Activated T-helper 1 cell treated with Interleukin-2 at 50 U/mL for 16 hours (primary cell): ENCODE measurements at places on chromosomes 4 and X.

GRCh38 chrX:134520860-134521390 lies 61.0 kb downstream of the HPRT1 start:
- no peak for DNase-seq

- no peak for DNase-seq
Measured at GRCh38 chr4:38563707-38564495, 100.1 kb upstream of the KLF3 start.

- DNase-seq: no peak
Measured at GRCh38 chr4:138404801-138405200, 162.7 kb upstream of the SLC7A11 start.

DNA sequence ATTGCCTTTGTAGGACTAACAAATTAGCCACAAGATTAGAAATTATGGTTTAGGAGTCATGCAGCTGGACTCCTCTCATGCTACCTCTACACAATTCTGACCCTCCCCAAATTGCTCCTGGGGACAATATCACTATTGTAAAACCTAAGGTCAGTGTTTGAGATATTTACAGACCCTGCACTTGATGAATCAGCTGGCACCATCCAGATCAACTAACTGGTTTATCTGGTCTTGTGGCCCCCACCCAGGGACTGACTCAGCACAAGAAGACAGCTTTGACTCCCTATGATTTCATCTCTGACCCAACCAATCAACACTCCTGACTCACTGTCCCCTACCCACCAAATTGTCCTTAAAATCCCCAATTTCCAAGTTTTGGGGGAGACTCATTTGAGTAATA lies 192.4 kb downstream of the STPG2 start:
- DNase-seq: no peak

GRCh38 chrX:36534900-36535299 lies 473.3 kb upstream of the FAM47C start:
- DNase-seq: no peak

GRCh38 chrX:68287419-68287818 lies 145.9 kb downstream of the OPHN1 start:
- DNase-seq: no peak

DNA sequence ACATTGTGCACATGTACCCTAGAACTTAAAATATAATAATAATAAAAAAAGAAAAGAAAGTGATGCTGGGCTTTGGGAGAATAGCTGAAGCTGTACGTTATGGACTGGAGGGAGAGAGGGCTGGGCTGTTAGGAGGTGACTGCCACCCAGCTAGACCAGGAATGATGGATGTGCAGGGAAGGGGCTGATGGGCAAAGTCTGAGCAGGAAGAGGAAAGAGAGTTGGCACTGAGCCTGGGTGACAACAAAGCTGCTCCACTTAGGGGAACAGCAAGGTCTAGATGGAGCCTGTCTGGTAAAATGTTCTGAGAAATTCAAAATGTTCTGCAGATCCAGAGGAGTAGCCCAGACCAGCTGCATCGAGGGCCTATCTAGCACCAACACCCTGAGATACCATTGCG lies 32.3 kb downstream of the MED28 start:
- DNase-seq: no peak

DNA sequence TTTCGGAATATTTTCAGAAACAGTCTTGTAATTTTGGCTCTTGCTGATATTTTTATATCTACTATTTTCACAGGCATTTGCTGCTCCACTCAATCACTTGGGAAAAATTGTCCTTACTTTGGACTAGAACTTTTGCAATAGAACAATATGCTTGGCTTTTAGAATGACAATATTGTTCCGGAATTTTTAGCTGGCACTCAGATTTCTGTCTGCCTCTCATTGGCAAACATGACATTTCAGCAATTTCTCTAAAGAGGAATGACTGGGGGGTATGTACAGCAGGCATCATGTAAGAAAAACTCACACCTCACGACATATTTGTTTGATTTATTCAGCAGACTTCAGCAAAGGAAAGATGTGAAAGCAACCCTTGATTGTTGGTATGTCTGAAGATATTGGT lies 243.6 kb upstream of the GPRIN3 start:
- no peak for DNase-seq

GRCh38 chr4:69816236-69816635 lies 43.7 kb downstream of the SULT1E1 start:
- DNase-seq: no peak

DNA sequence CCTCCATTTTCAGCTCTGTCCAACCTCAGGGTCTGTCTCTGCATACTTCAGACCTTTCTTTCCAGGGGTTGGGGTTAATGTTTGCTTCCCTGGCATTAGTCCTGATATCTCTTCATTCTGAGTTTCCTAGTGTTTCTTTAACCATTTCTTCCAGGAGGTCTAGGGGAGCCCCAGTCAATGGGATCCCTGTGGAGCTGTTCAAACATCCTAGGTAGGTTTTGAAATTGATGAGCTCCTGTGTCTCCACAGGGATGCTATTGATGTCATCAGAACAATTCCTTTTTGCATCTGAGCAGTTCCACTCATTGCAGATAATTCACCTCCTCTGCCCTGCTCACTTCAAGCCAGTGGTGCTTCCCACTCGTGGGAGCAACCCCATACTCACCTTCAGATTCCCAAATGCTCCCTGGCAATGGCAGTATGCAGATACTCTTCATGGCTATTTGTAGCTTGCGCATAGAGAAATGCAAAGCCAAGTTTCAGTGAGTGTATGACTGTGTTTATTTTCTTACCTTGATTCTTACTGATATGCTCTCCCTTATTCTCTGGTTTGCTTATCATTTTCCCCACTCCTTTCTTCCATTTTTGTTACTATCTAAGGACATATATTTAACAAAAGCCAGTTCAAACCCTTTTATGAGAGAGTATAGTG lies 33.7 kb upstream of the LIMCH1 start:
- no peak for DNase-seq

- no peak for DNase-seq
Measured at GRCh38 chr4:137206781-137207180, 325.5 kb downstream of the PCDH18 start.

DNA sequence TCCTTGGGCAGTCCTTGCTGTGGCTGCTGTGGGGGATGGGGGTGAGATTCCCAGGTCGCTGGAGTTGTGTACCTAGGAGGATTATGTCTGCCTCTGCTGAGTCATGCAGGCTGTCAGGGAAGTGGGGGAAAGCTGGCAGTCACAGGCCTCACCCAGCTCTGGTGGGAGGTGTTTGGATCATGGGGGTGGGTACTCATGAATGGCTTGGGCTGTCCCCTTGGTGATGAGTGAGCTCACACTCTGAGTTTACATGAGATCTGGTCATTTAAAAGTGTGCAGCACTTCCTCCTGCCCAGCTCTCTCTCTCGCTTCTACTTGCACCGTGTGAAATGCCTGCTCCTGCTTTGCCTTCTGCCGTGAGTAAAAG lies 24.6 kb upstream of the PDLIM3 start:
- no peak for DNase-seq

- no peak for DNase-seq
Measured at GRCh38 chr4:78809928-78810835, 34.0 kb downstream of the BMP2K start.

GRCh38 chr4:25970226-25970675 lies 56.2 kb downstream of the SMIM20 start:
- no peak for DNase-seq

DNA sequence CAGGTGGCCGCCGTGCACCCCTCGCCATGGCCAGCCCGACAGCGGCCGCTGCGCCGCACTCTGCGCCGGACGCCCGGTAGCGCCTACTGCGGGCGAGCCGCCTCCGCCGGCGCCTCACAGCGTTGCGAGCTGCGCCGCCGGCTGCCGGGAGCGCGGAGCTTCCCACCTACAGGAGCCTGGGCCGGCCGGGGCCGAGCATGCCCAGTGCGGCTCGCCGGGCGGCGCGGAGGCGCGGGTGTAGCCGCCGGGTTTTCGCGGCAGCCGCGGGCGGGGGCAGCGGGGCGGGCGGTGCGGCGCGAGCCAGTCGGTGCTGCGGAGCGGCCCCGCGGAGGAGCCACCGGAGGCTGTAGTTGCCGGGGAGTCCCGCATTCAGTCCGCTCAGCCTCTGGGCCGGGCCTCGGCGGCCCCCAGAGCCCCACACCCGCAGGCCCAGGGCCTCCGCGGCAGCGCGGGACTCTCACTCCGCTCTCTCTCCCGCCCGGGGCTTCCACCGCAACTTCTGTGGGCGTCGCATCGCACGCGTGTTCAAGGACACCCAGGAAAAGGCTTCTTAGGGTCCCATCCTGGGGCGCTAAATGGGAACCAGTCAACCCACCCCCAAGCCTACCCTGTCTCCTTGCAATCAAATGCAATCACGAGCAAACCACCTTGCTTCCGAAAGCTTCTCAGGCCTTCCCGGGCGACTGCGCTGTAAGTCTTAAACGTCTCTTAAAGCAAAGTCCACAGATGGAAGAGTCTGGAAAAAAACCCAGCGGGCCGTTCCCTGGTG lies at the start of gene MFAP3L:
Gene MFAP3L, minus strand, starts transcription at position 143 of the 769 bp plus-strand sequence. CDS start 20,518 bp downstream, outside the sequence.
- DNase-seq: peak; percentile 78

DNA sequence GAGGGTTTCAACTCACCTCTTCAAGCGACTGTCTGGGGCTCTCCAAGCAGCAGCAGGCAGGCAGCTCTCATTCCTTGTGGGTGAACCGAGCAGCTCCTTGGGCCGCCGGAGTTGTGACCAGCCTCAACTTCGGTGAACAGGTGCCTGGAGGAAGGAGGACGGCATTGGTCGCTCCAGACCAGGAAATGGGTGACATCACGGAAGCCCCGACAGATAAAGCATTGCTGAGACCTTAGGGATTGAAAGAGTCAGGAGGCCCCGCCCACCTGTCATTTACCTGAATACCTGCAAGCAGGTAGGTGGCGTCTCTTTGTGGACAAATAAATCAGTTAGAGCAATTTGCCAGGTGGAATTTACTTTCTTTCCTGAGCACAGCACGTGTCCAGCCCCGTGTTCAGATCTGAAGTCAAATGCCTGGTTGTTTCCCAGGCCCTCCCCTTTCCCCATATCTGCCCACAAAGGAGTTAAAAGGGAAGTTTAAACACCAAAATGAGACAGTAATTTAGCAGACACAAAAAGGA lies at the start of gene LNX1:
Gene LNX1, minus strand, starts transcription at position 115 of the 521 bp plus-strand sequence. CDS start 17,484 bp downstream, outside the sequence.
- no peak for DNase-seq
